ENCODE measurements at places on chromosomes 16 and 17. TPM values are rescaled to one million over a fixed set of nuclear protein-coding genes. Genes with fewer than 3 reads are reported as not detected.

- no peak for DNase-seq
Measured at GRCh38 chr16:68447653-68448359, 502 bp downstream of the SMPD3 start.

- peak; percentile 55 for DNase-seq
Measured at GRCh38 chr17:35898283-35899070, 18.3 kb upstream of the CCL5 start.

- no peak for DNase-seq
Measured at GRCh38 chr16:48479955-48480354, 94.7 kb upstream of the SIAH1 start.

DNA sequence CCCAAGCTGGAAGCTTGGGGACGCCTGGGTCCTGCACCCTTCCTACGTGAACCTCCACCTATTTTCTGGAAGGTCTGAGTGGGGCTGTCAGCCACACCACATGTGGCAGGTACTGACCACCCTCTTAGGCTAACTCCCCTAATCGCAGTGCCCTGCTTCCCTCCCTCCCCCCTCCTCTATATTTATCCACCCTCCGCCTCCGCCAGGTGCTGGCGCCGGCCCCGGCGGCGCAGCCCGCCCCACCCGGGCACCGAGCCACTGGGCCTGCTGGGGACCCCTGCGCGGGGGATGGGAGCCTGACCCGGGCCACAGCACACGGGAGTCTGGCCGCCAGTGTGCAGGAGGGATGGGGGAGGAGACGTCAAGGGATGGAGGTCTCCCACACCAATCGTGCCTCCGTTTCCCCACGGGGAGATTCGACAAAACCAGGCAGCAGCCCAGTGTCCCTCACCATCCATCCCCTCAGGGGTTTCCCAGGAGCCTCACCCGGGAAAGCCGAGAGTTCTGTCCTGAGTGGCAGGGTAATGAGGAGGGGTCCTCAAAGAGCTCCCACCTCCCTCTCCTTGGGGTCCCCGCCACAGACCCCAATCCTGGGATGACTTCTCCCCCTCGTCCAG lies 1.3 kb downstream of the PLEKHH3 start:
- no peak for DNase-seq

GRCh38 chr16:82439678-82440293 lies 187.0 kb upstream of the CDH13 start:
- DNase-seq, result no peak

Gene TANGO6
- 20.4 TPM for total RNA-seq

Gene SOX8
- total RNA-seq, result 0.15 TPM

Gene ICAM2
- 69.2 TPM for total RNA-seq

- no peak for DNase-seq
Measured at GRCh38 chr17:55689672-55690071, 33.0 kb downstream of the TMEM100 start.

Gene BAIAP3
- total RNA-seq, result 8.4 TPM

DNA sequence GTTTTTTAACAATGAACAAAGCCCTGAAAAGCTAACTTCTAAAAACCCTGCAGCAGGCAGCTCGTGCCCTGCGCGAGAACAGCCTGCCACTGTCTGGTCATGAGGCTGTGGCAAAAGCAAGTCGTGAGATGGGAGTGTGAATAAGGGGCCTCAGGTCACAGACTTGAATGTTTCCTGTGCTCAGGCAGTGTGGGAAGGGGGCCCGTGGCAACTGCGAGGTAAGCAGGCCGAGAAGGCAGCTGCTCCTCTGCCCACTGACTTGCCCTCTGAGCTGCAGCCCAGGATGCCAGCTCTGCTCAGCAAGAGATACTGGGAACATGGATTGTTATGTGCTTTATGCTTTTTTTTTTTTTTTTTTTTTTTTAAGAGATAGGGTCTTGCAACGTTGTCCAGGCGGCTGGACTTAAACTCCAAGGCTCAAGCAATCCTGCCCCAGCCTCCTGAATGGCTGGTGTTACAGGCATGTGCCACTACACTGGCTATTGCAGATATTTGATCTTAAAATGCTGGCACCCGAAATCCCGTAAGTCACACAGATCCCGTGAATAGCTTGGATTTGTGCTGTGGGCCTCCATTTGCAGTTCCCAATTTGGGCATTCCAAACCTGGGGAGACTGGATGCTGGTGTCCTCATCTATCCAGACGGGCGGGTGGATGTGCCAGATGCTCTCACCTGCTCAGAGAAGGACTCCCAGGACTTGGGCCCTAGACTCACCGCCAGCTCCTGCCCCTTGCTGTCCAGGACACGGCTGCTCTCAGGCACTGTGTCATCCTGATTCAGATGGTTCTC lies 44.0 kb downstream of the UBN1 start:
- no peak for DNase-seq

GRCh38 chr17:50218771-50219315 lies 17.4 kb upstream of the COL1A1 start:
- no peak for DNase-seq

Gene NOTUM
- 4.4 TPM for total RNA-seq

DNA sequence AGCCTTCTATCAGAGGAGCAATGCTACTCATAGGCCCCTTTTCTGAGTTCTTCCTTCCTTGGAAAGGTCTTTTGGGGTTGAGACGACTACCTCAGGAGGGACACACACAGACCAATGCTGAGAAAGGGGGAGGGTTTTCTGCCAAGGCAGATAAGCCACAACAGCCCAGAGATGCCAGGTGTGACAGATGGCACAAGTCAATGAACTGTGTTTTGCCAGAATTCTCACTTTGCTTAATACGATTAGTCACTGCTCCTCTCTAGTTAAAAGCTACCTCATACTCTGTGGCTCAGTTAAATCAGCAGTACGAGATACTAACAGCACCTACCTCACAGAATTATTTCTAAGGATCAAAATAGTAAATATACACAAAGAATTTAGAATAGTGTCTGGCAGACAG lies 8.0 kb downstream of the BRD7 start:
- no peak for DNase-seq

DNA sequence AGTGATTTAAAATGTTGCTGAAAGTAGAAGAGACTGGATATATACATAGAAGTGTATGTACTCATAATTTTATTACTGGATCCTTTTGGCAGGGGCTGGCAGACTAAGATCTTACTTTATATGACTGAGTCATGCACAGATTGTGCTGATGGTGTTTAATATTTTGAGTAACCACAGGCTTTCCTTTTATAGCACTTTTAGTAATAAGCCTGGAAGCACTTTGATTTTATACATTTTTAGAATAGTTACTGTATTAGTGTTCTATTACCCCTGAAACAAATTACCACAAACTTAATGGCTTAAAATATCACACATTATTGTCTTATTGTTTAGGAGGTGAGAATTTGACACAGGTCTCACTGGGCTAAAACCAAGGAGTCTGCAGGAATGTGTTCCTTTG lies 113.4 kb upstream of the CDH8 start:
- DNase-seq, result no peak

Gene TMEM220
- 10.8 TPM for total RNA-seq

DNA sequence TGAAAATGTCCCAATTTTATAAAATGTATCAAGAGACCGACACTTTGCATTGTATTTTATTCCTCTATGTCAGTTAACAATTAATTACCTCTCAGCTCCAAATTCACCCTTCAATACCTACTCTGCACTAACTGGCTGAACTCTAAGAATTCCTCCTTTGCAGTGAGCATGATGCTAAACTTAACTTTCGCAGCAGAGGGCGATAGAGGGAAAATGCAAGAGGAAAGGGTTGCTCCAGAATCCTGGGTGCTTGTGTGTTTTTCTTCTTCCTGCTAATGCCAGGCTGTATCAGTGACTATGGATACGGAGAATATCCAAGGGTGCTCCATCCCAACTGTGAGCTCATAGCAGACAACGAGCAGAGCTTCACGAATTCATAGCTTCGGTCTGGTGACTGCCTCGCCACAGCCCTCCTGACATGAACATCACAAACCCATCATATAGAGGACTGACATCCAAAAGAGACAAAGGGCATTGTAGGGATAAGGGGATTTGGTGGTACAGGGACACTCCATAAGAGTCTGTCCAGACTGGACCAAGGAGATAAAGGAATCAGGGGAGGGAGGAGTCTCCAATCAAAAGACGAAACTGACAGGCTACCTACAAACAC lies 172.9 kb downstream of the STX8 start:
- no peak for DNase-seq

DNA sequence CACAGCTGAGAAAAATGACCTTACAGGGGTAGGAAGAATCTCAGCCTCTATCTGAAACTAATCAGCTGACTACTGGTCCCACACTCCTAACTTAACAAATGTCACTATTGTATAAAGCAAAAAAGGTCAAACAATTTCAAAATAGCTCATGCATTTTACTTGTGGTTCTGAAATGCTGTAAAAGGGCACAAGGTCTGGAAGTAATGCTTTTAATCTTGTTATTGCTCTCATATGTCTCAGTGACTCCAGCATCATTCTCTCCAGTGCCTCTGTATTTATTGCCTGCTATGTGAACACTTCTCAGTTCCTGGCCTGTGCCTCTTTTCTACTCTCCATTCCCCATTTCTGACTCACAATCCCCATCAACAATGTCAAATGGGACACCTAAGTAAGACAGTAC lies 937.7 kb downstream of the CDH11 start:
- DNase-seq, result no peak

GRCh38 chr16:81350306-81350615 lies 35.5 kb downstream of the GAN start:
- DNase-seq, result no peak

Gene FKBP10
- 27.4 TPM for total RNA-seq

Gene AOC2
- 2.1 TPM for total RNA-seq

DNA sequence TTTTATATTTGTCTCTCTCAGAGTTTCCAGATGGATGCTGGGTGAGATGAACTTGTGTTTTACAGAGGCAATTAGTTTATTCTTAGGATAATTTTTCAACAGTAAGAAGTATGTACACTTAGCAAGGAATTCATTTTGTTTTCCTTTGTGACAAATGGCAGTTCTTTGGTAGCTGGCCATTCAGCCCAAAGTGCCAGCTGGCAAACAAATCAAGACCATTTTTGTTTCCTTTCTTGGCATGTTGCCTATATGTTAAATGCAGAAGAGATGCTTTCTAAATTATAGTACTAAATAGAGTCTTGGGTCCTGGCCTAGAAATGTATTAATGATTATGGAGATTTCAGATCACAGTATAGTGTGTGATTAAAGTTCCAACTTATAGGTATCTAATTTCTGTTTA lies 337.1 kb downstream of the CNTNAP4 start:
- DNase-seq, result no peak

DNA sequence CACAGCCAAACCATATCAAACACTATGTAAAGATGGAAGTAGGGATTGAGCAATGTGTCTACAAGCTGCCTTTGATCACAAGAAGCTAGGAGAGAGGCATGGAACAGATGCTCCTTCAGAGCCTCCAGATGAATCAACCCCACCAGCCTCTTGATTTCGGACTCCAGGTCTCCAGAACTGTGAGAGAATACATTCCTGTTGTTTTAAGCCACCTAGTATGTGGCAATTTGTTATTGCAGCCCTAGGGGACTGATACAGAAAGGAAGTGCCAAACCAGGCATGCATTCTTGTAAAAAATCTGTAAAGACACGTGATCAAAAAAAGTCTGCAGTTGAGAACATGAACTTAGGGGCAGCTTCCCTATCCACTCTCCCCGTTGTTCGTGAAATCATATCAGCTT lies 91.1 kb downstream of the C17orf67 start:
- DNase-seq, result no peak

Gene NAGS
- total RNA-seq, result 6.4 TPM

Gene CD300H
- 0.92 TPM for total RNA-seq

DNA sequence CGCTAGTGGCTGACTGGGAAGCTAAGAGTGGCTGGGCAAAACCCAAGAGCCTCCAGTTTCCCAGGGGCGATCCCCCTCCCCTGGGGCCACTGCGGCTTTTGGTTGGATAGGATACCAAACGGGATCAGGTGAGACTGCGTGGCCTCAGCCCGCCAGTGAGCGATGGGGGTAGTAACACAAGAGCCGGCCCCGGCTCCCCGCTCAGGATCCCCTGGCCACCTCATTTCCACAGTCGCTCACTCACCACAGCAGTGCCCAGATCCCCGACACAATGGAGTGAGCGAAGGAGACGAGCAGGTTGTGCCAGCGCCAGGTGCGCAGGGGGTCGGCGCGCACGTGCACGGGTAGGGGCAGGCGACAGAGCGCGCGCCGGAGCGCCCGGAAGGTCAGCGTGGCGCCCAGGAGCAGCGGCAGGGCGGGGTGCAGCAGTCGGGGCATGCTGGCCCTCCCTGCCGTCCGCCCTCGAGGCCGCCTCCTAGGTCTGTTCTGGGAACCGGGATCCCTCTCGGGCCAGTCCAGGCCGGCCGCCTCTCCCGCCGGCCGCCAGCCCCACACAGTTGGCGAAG lies 290 bp downstream of the TLCD1 start:
- DNase-seq, result peak; percentile 82

Measured in lower lobe of right lung (tissue), 2 donors.